ENCODE measurements at places on chromosomes 11 and 22. TPM values are rescaled to one million over a fixed set of nuclear protein-coding genes. Genes with fewer than 3 reads are reported as not detected.

The OR56A1 gene
- under 0.01 TPM for total RNA-seq

The FJX1 gene
- 33.4 TPM for total RNA-seq

The ARFGAP2 gene
- 125 TPM for total RNA-seq

The OR52I1 gene
- total RNA-seq = not detected

The SEC14L6 gene
- 0.23 TPM for total RNA-seq

The LUZP2 gene
- total RNA-seq = 8.0 TPM

The MEI1 gene
- 0.28 TPM for total RNA-seq

The PPP2R1B gene
- 29.7 TPM for total RNA-seq

Data from smooth muscle cell of the umbilical artery (primary cell).